Activated CD4-positive, alpha-beta T cell treated with anti-CD3 and anti-CD28 coated beads, Interleukin-2, amount 50 U/mL, for 48 hours (primary cell): ENCODE measurements at places on chromosomes 2 and 18.
A peak's percentile ranks its signal among the peaks of the same experiment; 100 is the strongest.

DNA sequence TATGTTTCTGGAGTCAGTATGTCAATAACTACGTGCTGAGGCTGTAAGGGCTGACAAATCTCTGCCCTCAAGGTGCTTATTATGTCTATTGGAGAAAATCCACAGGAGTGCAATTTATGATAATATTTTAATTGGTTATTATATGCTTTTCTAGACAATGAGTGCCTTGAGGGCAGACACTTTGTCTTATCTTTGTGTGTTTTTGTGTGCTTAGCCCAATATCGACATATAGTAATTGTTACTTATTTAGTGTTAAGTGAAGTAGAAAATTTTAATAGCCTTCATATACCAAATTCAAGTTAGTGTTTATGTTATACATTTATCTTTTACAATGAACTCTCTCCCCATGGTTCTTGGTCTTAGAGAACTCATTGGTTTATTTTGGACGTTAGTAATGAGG lies 118.9 kb downstream of the WDR7 start:
- DNase-seq = no peak

- DNase-seq = peak; percentile 37
These were observed 472 bp upstream of the PLEKHM3 start for GRCh38 chr2:208025814-208026184.

DNA sequence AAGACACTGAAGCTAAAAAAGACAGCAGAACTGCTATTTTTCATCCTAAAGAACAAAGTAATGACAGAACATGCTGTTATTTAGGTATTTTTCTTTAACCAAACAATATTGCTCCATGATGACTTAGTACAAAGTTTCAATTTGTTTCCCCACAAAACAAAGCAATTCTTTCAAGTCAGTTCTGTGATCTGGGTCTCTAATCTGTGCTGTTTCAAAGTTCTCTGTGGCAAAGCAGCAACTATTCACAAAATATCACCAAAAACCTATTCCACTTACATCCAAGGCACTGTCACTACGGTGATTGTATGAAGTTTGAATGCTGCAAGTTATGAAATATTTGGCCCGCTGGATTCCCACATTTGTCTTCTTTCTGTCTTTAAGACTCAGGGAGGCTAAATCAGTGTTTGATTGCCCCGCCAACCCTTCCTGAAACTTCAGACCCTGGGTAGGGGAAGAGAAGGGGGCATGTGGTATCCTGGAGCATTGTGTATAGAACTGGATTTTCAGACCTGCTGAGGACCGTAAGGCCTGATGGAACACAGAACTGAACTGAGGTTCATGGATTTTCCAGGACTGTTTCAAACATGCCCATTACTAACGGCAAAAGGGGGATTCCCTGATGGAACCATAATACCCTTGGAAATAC lies 13.1 kb upstream of the MFF start:
- DNase-seq = no peak

- no peak for DNase-seq
These were observed 21.5 kb upstream of the GMPPA start for GRCh38 chr2:219477179-219477578.

DNA sequence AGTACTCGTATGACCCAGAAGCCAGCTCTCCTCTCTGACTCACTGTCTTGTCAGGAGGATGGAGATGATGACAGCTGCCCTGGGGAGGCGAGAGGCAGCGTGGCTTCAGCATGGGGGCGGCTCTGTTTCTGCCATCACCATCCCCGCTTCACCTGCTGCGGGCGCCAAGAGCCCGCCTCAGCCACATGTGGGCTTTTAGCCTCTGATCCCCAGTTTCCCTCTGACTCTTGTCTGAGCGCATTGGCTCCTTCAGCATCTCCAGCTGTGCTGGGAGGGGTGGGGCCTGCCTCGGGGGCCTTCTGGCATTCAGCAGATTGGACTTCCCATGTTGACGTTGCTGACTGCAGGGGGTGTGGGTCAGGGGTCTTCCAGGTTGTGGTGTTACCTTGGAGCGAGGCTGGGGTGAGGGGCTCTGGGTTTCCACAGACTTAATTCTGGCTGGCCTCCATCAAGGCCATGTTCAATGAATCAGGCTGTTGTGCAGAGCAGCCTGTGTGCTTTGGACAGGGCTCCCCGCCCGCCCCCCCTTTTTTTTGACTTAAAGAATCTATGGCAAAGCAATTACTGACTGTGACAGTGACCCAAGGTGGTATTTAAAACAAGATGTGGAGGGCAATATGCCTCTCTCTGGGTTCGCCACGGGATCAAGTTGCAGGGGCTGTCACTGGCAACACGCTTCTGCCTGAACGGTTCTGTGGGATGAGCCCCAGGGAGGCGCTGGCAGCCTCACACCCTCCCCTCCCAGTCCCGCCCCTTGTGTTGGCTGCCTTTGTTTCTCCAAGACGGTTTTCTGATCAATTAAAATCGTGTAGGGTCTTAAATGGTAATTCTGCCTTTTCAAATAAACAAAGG lies 228.3 kb downstream of the LDLRAD4 start:
- peak; percentile 49 for DNase-seq

DNA sequence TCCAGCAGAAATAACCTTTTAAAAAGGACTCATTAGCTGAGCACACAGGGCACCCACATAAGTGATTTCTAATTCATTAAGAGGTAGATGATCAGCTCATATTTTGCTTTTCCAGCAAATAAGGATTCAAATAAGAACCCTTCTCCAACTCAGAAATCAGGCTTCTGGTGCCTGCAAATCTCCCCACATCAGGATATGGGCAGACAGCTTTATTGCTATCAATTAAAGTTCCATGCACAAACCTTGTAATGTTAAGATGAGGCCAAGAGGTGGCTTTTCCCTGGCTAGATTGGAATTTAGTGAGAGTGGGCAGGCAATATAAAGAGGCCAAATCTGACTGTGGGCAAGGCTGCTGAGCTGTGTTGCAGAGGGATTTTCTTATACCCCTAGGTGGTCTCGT lies 193.6 kb downstream of the SH3RF3 start:
- no peak for DNase-seq

- peak; percentile 8 for DNase-seq
These were observed 86.6 kb downstream of the MARCO start for GRCh38 chr2:119028327-119029174.

- no peak for DNase-seq
These were observed 24.2 kb downstream of the RAPH1 start for GRCh38 chr2:203510941-203511305.

DNA sequence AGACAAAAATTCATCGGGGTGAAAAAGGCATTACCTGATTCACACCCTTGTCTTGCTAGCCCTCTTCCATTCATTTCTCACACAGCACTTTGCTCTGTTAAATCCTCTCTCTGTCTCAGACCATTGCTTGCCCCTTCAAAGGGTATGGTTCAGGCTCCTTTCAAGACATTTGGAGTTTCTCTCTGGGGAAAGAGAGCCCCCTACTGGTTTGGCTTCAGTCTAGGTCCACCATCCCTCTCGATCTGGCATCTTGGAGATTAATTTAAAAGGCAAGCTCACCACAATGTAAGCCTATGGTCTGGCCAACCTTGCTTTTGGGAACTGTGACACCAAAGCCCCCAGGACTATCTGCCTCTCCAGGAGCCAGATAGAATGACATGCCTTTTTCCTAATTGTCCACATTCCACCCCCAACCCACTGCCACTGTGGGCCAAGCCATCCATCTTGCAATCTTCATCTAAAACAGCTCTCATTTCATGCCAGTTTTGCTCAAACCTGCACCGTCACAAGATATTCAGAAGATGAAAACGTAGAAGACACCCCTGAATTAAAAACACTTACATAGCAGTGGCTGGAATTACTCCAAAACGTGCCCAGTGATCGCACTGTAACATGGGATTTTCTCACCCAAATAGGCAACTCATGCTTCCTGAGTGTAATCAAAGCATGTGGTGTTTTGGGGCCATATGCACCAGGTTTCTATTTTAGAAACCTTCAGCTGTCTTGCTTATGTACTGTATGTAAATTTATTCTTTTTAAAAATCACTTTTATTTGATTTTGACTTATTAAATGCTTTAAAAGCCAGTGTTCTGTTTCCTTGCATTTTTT lies 93.9 kb downstream of the FARSB start:
- DNase-seq = peak; percentile 16

GRCh38 chr2:56248965-56249742 lies 65.4 kb downstream of the CCDC85A start:
- no peak for DNase-seq

GRCh38 chr2:174331595-174332216 lies 3.0 kb upstream of the SP9 start:
- no peak for DNase-seq

DNA sequence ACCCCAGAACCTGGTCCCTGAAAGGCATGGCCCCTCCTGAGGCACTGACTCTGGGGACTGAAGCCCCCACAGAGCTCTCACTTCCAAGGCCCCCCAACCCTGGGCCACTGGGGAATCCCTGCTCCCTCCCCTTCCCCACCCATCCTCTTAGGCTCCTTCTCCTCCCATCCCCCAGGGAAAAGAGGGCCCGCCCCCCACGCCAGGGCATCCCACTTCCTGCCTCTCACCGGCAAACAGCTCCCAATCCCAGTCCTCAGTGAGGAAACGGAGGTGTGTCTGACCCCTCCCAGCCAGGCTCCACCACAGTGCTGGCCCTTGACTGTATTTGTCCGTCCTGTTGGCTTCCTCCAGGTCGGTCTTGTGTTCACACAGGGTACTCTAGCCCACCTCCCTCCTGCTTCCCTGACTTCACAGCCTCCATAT lies 35.0 kb upstream of the PTMA start:
- no peak for DNase-seq

DNA sequence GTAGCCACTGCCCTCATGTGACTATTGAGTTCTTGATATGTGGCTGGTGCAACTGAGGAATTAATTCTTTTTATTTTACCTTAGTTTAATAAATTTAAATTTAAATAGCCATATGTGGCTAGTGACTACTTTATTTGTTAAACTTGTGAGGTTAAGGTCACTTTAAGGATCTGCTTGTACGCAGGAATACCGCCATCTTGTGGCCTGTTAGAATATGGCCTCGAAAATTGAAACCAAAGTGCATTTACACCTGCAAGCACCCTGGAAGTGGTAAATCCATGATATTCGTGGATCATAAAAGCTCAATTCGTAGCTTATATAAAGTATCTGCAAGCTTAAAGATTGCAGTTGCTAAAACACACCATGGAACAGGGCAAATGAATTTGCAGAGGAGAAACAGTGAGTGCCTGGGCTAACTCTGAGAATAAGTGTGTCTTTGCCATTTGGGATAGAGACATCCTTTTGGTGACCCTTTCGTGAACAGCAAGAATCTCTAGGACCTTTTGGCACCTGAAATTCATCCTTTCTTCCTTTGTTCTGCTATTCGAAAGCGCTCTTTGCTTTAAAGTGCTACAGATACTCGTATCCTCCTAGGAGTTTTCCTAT lies 59.9 kb upstream of the REG3A start:
- peak; percentile 18 for DNase-seq

- no peak for DNase-seq
These were observed 1206.8 kb upstream of the NRXN1 start for GRCh38 chr2:52238782-52239181.

GRCh38 chr2:47226132-47226922 lies 71.2 kb upstream of the STPG4 start:
- no peak for DNase-seq

DNA sequence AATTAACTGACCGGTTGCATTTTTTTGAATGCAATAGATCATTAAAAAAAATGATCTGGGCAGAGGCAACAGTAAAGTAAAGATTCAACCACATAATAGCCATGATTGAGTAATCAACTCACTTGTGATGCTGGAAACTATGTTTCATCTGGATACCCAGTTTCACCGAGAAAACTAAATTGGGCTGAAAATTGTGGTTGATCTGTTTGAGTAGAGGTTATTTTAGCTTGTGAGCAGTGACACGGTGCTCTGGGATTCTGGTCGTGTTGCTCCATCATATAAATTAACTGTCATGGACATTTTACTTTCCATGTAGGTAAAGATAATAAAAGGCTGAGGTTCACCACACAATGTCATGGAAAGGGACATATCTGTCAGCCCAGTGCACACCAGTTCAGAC lies 58.7 kb downstream of the CD226 start:
- peak; percentile 40 for DNase-seq

GRCh38 chr2:104321796-104322349 lies 532.0 kb upstream of the POU3F3 start:
- DNase-seq = no peak

DNA sequence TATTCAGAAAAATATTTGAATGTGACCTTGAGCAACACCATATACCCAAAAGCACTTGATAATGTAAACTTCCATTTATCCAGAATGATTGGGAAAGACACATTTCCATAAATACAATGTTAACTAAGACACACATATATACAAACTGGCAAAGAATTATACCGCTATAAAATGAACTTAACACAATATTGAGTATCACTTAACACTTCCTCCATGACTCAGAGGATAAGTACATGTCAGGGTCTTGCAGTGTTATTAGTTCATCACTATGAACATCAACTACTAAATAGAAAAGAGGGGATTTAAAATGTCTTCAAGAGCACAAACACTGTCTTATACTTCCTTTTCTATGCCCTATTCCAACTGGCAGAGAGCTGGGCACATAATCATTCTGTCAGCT lies 18.6 kb downstream of the WDSUB1 start:
- no peak for DNase-seq

GRCh38 chr18:78304192-78305164 lies 675.1 kb upstream of the SALL3 start:
- DNase-seq = no peak

DNA sequence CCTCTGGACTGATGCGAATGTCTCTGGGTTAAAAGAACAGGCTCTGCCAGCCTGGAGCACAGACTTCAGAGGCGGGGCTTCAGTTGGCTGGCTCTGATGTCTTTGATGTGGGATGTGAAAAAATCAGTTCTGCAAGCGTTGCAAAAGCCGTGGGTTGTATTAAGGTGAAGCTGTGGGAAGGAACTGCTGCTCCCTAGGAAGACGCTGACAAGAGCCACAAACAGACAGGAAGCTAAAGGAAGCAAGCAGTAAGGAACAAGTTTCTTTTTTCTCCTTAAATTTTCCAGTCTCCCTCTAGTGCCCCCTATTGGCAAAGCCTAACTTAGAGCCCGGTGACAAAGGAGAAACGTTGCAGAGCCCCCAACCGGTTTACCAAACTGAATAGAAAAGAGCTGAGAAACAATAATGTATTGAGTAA lies 239.0 kb downstream of the CCDC178 start:
- no peak for DNase-seq

DNA sequence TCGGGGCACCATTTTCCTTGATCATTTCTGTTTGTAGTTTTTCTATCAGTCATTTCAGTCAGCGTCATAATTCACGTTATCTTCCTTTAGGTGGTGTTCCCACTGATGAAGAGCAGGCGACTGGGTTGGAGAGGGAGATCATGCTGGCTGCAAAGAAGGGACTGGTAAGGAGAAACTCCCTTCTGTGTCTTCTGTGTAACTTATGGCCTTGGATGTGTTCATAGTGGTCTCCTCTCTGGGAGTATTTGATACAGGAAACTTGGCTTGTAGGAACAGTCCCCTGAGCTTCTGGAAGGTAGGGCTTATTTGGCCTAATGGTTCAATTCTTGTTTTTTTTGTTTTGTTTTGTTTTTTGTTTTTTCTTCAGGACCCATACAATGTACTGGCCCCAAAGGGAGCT lies 1.1 kb downstream of the COX5B start:
- no peak for DNase-seq

DNA sequence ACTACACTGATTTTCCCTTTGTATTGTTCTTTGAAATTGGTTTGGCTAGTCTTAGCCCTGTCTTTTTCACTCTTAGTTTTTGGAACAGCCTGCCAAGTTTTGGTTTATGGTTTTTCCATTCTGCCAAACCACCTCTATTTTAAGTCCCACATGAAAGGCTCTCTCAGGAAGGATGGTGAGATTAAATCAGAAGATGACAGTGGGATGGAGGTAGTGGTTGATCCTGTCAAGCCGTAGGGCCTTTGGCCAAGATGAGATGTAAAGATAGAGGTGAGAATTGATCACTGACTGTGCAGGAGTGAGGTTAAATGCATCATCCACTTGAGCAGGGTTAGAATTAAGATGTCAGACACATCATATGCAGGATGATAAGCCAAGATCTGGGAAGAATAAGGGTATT lies 948.5 kb downstream of the SLC4A3 start:
- no peak for DNase-seq
